Mesothelial cell of epicardium (in vitro differentiated cells): ENCODE measurements at places on chromosomes 6 and 20. TPM values are rescaled to one million over a fixed set of nuclear protein-coding genes. Genes with fewer than 3 reads are reported as not detected.

VSX1 gene
- not detected in 3 replicates for total RNA-seq

SH3BGRL2 gene
- 24.7 to 27.1 TPM (median 26.1 TPM) in 3 replicates for total RNA-seq

PDCD2 gene
- 55.8 to 64.8 TPM (median 63.4 TPM) in 3 replicates for total RNA-seq

NFATC2 gene
- 13.1 to 14.0 TPM (median 14.0 TPM) in 3 replicates for total RNA-seq

DNA sequence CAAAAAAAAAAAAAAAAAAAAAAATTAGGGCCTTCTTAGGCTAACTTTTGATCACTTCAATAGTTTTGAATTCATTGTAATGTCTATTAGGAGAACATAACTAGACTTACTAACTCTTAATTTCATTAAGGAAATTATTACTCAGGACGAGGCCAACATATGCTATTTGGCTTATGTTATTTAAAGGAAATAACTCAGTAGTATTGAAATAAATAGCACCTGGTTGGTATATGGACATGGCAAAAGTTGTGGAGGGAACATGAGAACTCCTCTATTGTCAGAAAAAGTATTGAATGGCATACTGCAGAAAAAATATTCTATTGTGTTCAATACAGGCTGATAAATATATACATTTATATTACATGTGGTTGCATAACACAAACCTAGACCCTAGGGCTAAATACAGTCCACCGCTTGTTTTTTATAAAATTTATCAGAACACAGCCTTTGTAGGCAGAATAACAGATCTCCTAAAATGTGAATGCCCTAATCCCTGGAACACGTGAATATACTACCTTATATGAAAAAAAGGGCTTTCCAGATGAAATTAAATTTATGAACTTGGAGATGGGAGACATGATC lies 18.0 kb downstream of the CYP24A1 start:
- H3K4me3 ChIP-seq, result no peak overlapping the region
- DNase-seq, result no peak
- no peak overlapping the region for H3K27ac ChIP-seq
- H3K27me3 ChIP-seq, result peaks cover 2% of the 10 kb centered on the region
- H3K36me3 ChIP-seq, result no peaks in the 10 kb centered on the region
- H3K4me1 ChIP-seq, result no peaks in the 10 kb centered on the region

GRCh38 chr20:45337367-45338120 lies 10.7 kb downstream of the SDC4 start:
- no peak for DNase-seq
- peak overlapping the region; percentile 98 for H3K27ac ChIP-seq
- H3K4me1 ChIP-seq, result peaks cover 52% of the 10 kb centered on the region
- H3K27me3 ChIP-seq, result no peaks in the 10 kb centered on the region
- H3K4me3 ChIP-seq, result no peak overlapping the region
- H3K36me3 ChIP-seq, result peaks cover 5% of the 10 kb centered on the region

GRCh38 chr6:156691018-156691417 lies 86.2 kb upstream of the ARID1B start:
- DNase-seq, result no peak
- H3K4me1 ChIP-seq, result peaks cover 6% of the 10 kb centered on the region
- H3K27me3 ChIP-seq, result no peaks in the 10 kb centered on the region
- no peak overlapping the region for H3K4me3 ChIP-seq
